ENCODE measurements at places on chromosomes 3 and 15. TPM values are rescaled to one million over a fixed set of nuclear protein-coding genes. Genes with fewer than 3 reads are reported as not detected.
A peak's percentile ranks its signal among the peaks of the same experiment; 100 is the strongest.

- DNase-seq = peak; percentile 64
Measured at GRCh38 chr3:42490243-42490642, 12.2 kb upstream of the VIPR1 start.

Gene TMCO5A
- polyA plus RNA-seq = not detected

DNA sequence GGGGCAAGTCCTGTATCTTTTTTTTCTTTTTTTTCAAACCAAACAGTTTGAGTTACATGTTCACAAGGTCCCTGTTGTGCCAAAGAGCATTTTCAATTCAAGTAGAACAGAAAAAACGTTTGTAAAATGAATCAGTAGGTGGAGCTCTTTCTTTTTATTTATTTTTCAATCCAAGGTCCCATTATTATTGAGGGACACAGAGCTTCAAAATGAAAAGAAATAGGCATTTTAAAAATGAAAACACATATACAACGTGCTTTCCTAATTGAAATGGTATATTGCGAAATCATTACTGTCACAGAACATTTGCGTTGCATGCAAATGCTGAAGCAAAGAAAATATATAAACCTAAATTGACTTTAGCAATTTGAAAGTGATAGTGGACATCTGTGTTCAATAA, 711.0 kb downstream of the MECOM start:
- DNase-seq = no peak

Gene STRIT1
- polyA plus RNA-seq = not detected

Gene CAMKV
- not detected for polyA plus RNA-seq

DNA sequence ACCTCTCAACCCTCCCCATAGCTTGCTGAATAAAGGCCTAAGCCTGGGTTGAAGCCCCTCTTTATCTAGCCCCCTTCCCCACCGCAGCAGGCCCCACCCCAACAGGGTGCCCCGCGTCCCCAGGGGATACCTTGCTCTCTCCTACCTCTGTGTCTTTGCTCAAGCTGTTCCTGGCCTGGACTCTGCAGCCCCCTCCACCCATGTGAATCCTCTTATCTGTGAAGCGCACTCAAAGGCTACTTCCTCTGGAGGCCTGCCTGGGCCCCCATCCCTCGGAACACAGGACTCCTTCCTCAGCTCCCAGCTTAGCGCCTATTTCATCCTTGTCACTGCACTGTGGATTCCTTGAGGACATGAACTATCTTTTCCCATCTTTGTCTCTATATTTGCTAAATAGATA, 61.4 kb upstream of the HERC1 start:
- DNase-seq = no peak

GRCh38 chr15:57772223-57772957, 65.9 kb downstream of the POLR2M start:
- DNase-seq = no peak

- DNase-seq = no peak
Measured at GRCh38 chr15:63071288-63071909, 28.9 kb downstream of the TPM1 start.

GRCh38 chr15:38046257-38047051, 112.0 kb downstream of the TMCO5A start:
- DNase-seq = no peak

Gene KIF7
- 0.46 TPM for polyA plus RNA-seq

Gene CRYGS
- polyA plus RNA-seq = not detected

Gene ASB14
- not detected for polyA plus RNA-seq
